ENCODE measurements at places on chromosomes 1 and 21.

GRCh38 chr21:37862536-37862935 is 53.7 kb downstream of the KCNJ6 start:
- peaks cover 5% of the 10 kb centered on the region for H3K27me3 ChIP-seq
- no peak overlapping the region for H3K27ac ChIP-seq
- no peak overlapping the region for H3K4me3 ChIP-seq
- H3K4me1 ChIP-seq = no peaks in the 10 kb centered on the region
- DNase-seq = no peak

DNA sequence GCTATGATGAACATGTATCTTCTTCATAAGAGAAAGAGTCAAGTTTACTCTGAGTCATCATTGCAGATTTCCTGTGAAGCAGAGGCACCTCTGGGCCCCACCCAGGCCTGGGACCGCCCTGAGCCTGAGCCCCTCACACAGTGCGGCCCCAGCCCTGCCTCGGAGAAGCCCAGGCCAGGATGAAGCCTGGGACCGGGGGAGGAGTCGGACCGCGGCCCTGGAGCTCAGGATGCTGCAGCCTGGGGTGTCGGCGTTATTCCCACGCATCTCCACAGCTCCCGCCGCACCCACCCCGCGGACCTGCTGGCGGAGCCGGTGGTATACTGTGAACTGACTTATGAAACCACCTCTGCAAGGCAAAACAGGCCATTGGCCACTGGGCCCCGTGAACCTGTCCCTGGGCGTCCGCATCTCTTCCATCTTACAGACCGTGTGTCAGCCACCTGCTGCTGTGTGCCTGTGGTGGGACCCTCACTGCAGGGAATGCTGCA is 2.4 kb upstream of the COL6A1 start:
- peaks cover 9% of the 10 kb centered on the region for H3K4me1 ChIP-seq
- peaks cover 32% of the 10 kb centered on the region for H3K27me3 ChIP-seq
- H3K36me3 ChIP-seq = no peaks in the 10 kb centered on the region
- no peak overlapping the region for H3K4me3 ChIP-seq
- no peak for DNase-seq
- no peak overlapping the region for H3K27ac ChIP-seq

DNA sequence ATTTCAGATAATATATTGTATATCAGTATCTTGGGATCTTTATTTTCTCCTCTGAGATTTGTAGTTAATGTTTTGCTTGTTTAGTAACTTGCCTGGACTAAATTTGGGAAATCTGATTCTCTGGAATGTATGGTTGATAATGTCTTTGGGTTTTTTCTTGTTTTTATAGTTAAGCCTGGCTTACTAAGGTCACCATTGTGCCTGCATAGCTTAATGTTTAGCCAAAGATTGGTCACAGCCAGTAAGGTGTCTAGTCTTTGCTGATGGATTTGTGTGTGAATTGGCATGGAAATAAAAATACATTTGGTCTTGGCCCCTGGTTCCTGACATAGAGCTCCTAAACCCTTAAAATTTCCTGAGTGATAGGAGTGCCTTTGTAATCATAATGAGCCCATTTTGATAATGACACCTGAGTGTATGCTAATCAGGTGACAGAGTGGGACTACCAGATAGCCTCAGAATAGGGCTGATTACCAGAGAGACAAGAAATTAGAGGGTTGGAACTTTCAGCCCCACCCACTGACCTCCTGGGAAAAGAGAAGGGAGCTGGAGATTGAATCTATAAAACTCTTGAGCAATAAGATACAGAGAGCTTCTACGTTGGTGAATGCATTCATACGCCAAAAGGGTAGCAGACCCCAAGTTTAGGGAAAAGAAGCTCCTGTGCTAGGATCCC is 47.9 kb upstream of the NUF2 start:
- no peak for DNase-seq
- no peaks in the 10 kb centered on the region for H3K27me3 ChIP-seq
- peaks cover 12% of the 10 kb centered on the region for H3K36me3 ChIP-seq
- H3K4me3 ChIP-seq = no peak overlapping the region
- no peak overlapping the region for H3K27ac ChIP-seq

DNA sequence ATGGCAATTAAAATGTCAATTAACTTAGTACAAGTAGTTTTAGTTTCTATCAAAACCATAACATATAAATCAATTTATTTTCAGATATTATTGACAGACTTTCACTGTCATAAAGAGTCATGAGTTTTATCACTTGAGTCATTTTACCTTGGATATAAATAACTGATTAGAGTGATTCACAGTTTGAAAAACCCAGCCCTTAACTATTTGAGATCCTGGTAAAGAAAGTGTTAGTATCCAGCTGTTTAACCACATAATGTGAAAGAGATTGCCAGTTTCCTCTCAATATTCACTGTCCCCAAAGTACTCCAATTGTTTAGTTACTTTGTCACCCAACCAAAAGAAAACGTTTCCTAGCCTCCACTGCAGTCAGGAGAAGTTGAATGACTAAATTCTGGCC is 91.3 kb downstream of the UCHL5 start:
- no peak overlapping the region for H3K4me3 ChIP-seq
- H3K27me3 ChIP-seq = no peaks in the 10 kb centered on the region
- H3K36me3 ChIP-seq = no peaks in the 10 kb centered on the region
- no peak for DNase-seq
- H3K27ac ChIP-seq = no peak overlapping the region

DNA sequence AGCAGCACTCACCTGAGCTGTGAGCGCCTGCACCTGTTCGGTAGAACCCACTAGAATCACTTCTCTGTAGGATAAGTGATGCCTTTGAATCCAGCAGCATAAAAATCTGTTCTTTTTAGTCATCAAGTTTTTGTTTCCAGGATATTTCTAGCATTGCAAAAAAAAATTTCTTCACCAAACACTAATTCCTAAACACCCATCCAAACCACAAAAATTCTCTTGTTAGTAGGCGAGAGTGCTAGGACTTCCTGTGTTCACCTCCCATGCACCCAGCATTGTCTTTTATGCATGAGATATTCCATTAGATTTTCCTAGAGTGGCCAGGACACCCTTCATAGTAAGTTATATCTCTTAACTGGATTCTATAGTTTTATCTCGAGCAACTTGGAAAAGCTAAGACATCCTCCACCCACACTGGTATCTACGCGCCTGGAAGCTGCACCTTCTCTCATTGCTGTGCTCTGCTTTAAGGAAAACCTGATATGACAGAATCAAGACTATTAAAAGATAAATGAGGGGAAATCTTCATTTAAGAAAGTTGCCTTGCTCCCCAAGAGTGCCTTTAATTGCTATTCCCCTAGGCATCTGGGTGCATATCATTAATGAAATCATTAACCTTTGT is 12.3 kb downstream of the SERTAD4 start:
- DNase-seq = no peak
- no peak overlapping the region for H3K4me3 ChIP-seq
- H3K27ac ChIP-seq = no peak overlapping the region
- peaks cover 10% of the 10 kb centered on the region for H3K4me1 ChIP-seq
- H3K36me3 ChIP-seq = no peaks in the 10 kb centered on the region

DNA sequence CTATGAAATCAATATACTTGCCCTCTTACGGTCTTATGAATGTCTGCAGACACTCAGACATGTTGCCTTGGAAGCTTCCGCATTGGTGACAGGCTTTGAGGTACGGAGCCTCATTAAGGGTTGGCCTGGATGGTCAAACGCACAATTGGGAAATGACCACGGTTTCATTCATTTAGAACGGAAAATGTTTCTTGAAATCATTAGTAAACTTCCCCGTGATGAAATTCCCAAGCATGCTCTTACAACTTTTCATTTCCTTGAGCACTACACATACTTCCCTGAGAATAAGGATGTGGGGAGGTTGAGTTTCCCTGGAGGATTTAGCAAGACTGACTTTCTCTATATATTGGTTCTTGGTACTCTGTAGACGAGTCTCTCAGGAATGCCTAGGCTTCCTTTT is 146.3 kb downstream of the HLX start:
- no peak overlapping the region for H3K4me3 ChIP-seq
- DNase-seq = no peak
- H3K27me3 ChIP-seq = no peaks in the 10 kb centered on the region
- H3K4me1 ChIP-seq = no peaks in the 10 kb centered on the region
- no peaks in the 10 kb centered on the region for H3K36me3 ChIP-seq

DNA sequence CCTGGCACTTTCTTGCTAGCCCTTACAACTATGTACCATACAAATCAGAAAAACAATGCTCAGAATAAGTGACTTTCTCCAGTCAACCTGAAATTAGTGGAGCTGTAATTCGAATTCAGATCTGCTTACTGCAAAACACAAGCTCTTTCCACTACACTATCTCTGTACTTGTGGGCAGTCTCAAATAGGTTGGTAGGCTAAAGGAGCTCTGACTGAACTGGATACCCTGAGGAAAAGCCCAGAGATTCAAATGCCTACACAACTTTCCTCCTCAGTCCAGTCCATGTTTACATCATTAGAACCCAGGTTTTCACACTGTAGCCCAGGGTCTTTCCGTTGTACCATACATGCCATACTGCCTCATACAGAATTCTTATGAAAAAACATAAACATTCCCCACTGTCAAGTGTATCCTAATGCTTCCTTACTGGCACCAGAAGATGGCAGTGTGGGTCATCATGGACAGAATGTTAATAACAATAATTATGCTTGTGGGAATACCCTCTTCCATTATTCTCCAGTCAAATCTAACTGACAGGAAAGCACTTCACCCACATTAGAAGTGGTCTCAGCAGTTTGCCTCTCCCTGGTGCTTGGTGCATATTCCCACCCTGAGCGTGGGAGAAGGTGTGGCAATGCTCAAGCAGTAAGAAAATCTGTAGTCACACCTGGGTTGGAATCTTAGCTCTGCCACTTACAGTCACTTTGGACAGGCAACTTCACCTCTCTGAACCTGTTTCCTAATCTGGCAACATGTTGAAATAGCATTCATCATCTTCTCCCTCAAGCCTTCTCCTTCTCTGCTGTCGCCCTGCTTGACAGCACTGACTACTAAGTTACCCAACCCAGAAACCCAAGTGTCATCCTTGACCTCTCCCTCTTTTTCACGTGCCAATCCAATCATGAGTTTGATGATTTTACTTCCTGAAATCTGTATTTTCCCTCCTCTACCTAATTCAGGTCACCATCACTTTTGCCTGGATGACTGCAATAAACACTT is 14.4 kb upstream of the ZFYVE9 start:
- DNase-seq = peak; percentile 59
- H3K27ac ChIP-seq = no peak overlapping the region
- no peaks in the 10 kb centered on the region for H3K36me3 ChIP-seq
- H3K4me3 ChIP-seq = no peak overlapping the region

All from activated CD4-positive, alpha-beta T cell treated with anti-CD3 and anti-CD28 coated beads, Interleukin-2, amount 10 ng/mL, durations not matched to agents 24 days and 14 days (primary cell).